ENCODE measurements at places on chromosomes 12 and 14.
A peak's percentile ranks its signal among the peaks of the same experiment; 100 is the strongest.

DNA sequence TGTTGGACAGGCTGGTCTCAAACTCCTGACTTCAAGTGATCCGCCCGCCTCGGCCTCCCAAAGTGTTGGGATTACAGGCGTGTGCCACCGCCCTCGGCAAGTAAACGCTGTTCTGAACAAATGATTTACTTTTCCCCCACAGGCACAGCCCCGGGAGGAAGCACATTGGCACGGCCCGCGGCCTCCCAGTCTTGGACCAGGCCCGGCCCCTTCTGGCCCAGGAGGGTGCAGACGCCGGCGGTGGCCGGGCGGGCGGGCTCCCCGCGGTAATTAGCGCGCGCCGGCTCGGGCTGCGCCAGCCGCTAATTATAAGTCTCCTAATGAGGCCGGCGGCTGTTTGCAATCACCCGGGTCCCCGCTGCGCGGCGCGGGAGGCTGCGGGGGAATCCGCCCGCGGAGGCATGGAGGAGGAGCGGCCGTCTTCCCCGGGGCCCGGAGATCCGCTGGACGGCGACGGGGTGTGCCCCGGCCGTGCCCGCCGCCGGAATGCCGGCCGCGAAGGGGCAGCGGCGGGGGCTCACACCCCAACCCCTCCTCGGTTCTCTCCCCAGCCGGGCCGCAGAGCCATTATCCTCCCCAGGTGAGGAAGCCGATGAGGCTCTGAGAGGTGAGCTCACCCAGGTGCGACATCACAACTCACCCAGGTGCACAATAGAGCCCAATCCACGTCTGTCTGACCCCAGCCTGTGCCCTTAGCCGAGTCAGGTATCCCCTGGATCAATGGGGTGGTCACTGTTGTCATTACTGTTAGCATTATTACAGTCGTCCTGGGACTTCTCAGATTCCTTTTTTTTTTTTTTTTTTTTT lies 3.3 kb upstream of the POP5 start:
- peak; percentile 52 for DNase-seq

DNA sequence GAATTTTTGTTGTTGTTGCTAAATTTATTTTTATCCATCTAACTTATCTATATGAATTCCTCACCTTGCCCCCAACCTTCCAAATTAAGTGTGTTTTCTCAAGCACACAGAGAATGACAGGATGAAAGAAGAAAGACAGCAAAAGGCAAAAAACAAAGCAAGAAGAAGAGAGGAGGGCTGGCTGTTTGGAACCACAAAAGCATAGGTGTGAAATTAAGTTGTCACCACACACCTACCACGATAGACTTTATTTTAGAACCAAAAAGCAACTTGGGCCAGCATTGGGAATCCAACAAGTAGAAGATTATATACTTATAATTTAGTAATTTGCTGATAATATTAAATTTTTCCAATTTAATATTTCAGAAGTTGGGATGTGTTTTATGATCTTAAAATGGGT lies 58.7 kb upstream of the REP15 start:
- no peak for DNase-seq

DNA sequence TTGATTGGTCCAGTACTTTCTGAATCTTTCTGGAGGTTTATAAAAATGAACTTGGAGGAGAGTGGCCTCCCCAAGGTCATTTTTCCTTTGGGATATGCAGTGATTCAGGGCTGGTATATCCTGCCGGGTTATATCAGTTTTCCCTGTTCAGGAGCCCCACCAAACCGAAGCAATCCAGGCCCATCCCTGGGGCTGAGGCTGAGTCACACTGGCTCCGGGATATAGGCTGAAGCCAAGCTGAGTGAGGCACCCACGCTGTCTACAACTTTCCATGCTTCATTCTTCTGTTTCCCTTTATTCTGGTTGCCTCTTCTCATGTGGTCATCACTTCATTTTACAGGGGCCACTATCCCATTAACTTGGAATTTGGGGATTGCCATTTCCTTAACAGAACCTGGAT lies 3.4 kb downstream of the SSPN start:
- DNase-seq: no peak

DNA sequence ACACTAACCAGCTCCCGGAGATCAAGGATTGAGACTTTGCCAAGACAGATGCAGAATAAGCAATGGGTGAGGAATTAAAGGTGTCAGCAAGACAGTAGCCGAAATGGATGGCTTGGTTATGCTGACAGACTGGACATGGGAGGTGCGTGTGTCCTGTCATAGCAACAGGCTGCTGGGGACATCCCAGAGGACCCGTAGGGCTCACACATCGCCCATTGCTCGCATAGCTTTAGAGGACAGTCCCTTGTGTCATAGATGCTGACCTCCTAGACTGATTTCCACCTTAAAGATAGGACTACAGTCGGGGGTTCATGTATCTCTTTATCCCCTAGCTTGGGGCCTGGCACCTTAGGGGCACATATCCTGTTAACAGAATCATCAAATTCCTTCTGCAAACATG lies 324.5 kb downstream of the MED13L start:
- no peak for DNase-seq

All from naive thymus-derived CD8-positive, alpha-beta T cell (primary cell).